ENCODE measurements at places on chromosomes 3 and 15.

DNA sequence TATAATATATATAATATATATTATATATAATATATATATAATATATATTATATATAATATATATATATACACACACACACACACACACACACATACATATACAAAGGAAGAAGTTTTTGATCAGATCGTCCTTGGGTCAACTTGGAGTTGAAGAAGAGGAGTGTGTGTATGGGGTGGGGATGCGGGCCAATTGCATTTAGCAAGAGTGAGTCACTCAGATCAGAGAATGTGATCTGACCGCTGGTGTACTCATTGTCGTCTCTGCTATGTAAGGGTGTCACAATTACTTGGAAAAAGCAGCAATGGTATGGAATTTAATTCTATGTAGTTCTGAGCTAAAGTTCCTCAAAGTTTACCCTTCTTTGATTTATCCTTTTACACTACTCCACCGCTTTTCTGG is 4.6 kb upstream of the VGLL3 start:
- DNase-seq: no peak

DNA sequence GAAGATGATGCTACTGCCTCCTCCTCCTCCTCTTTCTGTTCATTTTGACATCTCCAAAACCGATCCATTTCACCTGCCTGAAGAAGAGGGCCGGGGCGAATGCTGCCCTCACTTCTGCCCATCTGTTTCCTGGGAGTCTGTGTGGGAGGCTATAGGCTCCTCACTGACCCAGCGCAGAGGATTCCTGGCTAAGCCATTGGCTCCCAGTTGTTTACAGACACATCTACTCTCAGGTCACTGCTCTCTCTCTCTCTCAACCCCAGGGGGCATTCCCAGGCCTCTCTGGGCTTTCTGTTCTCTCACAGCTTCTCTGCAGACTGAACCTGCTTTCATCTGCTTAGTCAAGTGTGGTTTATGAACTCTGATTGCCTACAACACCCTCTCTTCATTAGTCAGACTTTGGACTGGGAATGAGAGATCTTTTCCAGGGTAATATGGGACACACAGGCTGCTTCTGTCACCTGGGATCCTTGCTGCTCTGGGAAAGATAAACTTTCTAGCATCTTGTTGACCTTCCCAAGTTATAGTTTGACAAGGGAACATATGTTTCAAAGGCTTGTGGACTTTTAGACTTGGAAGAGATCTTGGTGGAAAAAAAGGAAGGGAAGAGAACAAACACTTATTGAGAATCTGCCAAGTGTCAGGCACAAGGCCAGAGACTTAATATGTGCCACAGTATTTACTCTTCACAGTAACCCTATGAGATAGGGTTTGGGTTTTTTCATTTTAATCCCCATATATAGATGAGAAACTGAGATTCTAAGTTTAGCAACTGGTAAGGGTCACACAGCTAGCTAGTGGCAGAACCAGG is 30.2 kb upstream of the USP3 start:
- peak; percentile 85 for DNase-seq

GRCh38 chr3:26237036-26237682 is 385.4 kb upstream of the LRRC3B start:
- DNase-seq: no peak

DNA sequence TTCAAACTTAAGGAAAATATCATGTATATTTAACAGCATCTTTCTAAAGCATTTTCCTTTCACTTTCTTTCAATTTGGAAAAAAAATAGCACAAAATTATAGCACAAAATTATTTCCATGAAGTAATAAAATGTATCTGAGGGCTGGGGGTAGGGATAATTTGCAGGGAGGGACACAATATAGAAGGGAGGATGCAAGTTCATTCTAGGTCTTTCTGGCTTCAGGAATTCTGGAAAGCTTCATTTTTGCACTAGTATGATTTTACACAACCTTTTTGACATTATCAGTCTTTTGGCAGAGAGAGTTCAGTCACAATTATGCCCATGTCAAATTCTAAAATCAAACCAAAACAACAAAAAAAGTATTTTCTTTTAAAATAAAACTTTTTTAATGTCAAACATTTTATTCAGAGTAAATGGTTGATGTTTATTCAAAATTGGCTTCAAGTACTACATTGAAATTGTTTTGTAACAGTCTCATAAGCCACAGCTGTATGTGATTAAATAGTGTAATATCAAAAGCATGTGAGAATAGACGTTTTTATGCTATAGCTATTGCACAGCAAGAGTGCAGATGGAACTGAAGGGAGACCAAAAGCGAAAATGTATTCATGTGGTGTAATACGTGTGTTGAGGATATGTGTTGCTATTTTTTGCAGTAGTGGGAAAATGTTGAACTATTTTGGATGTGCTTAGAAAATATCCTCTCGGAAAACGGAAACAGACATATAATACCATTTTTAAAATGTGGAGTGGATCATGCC is 5.8 kb downstream of the RBMS3 start:
- DNase-seq: no peak

GRCh38 chr15:34810443-34811129 is 15.2 kb upstream of the ACTC1 start:
- DNase-seq: no peak

- DNase-seq: no peak
These were observed 75.2 kb downstream of the CHRNA7 start for GRCh38 chr15:32105258-32106241.

DNA sequence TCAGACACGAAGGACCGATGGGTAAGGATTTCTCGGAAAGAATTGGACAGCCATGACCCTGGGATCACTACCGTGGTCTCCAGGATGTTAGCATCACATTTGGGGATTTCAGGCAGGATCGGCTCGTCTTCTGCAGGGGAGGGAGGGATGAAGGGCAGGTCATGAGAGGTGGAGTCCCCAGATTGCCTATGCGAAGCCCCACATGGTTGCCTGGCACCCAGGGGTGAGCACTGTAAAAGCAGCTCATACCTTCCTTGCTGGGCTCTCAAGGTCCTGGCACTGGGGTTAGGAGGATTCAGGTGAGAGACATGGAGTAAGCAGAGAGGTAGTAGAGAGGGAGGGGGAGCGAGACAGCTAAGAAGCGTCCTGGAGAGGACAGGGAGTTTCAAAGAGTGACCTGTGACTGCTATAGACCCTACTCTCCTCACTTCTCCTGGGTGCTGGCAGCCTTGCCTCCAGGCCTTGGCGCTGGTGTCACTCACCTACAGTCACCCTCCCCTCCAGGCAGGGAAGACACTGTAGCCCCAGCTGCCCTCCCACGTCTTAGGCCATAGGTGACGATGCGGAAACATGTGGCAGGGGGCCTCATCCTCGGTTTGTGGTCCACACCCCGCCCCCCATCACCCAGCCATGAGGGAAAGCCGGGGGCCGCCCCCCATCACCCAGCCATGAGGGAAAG is 15.0 kb upstream of the EHD4 start:
- no peak for DNase-seq

DNA sequence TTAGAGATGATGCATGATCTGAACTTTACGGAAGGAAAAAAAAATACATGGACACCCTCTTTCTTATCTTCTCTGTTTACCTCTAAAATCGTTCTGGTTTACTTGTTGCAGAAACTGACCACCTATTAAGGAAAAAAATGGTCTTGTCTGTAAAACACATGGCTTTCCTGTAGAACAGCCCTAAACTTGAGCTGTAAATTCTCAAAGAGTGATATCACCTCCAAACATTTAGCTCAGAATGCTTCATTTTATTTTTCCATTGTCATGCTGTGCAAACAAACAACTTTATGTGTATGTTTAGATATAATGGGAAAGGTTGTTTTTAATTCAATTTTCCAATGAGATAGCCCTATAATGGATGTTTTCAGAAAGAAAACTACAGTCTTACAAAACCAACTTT is 237.4 kb upstream of the NR2F2 start:
- no peak for DNase-seq

- DNase-seq: no peak
These were observed 383.1 kb upstream of the TPRG1 start for GRCh38 chr3:188788621-188789081.

DNA sequence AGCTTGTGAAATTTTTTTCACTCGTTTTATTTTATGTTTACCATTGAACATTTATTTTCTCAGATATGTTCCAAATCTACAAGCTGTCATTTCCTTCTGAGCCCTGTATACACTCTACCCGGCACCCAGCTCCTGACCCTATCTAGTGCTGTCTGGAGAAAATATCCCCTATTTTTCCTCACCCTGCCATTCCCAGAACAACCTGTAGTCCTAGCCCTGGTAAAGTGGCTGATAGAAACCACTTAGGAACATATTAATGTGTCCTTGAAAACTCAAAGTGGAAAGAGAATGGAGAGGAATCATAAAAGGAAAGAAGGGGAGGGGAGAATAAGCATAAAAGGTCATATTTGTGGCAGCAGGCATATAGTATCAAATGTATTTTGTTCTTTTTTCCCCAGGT is 8.2 kb upstream of the TIMMDC1 start:
- no peak for DNase-seq

DNA sequence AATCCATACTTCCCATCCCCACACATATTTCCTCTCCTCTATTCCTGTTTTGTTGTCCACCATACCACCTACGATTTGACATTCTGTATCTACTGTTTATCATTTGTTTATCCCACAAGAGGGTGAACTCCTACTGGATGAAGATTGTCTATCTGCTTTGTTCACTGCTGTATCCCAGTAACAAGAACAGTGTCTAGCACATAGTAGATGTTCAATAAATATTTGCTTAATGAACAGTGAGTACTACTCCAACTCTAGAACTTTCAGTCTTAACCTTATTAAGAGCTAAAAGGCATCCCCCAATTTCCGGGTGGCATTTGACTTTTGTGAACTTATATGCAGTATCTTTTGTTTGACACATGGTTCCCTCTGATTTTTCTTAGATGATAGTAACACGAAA is 1.3 kb downstream of the PYGO1 start:
- DNase-seq: no peak

DNA sequence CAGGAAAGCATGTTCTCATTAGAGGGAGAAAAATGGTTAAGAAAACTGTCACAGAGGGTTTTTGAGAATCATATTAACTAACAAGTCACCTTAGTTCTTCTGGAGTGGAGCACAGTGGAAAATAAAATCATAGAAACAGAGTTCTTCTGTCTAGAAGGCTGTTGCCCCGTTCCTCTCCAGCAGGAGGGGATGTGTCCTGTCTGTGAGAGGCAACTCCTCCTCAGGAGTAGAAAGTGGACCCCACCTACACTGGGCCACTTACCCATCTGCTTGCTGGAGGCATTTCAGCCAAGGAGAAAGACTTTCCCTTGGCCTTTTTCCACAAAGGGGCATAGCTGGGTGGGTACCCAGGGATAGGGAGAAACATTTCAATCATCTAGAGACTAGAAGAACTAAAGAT is 106.6 kb downstream of the SSR3 start:
- peak; percentile 19 for DNase-seq

- DNase-seq: no peak
These were observed 16.6 kb upstream of the ARHGEF3 start for GRCh38 chr3:56818156-56818985.

All from NCI-H524 (cell line).